ENCODE measurements at places on chromosomes 1 and 21. TPM values are rescaled to one million over a fixed set of nuclear protein-coding genes. Genes with fewer than 3 reads are reported as not detected.
A peak's percentile ranks its signal among the peaks of the same experiment; 100 is the strongest.

DNA sequence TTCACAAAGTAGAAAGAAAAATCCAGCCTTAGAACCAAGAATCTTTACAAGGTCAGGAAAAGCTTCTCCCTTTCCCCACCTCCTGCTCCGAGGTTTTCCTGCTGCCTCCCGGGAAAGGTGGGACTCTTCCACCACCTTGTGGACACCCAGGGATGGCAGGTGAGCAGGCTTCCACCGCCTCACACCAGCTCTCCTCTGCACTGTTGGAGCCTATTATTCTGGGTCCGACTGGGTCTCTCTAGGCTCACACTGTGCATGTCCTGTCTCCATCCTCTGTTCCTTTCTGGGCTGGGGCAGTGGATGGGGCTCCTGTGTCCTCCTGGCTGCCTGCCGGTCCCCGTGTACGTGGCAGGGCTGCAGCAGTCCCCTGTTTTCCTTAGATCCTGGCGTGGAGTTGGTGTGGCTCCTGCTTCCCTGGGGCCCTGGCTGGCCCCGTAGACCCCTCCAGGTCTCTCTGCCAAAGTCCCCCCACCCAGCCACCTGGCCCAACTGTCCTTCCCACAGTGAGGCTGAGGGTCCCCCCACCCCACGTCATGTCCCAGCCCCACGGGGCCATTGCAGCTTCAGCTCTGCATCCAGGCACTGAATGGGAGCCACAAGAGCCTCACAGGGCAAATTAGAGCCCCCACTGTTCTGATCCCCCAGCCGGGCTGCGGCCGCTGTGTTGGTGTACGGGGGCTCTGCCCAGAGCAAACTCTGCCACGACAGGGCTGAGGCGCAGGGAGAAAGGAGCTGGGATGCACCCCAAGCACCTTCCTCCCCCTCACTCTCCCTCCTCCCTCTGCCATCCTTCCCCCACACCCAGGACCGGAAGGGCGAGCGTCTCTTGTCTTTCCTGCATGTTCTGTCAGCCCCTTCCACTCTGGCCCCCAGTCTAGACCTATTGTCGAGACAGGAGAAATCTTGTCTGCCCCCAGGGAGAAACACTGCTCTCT, 3.3 kb upstream of the SLC45A1 start:
- no peak for DNase-seq
- H3K36me3 ChIP-seq, result no peaks in the 10 kb centered on the region
- H3K27ac ChIP-seq, result no peak overlapping the region
- H3K27me3 ChIP-seq, result no peaks in the 10 kb centered on the region

- no peaks in the 10 kb centered on the region for H3K4me1 ChIP-seq
- H3K4me3 ChIP-seq, result no peak overlapping the region
- no peaks in the 10 kb centered on the region for H3K36me3 ChIP-seq
- no peak for DNase-seq
- H3K27me3 ChIP-seq, result no peaks in the 10 kb centered on the region
These were observed 28.3 kb upstream of the PKN2 start for GRCh38 chr1:88655685-88656299.

DNA sequence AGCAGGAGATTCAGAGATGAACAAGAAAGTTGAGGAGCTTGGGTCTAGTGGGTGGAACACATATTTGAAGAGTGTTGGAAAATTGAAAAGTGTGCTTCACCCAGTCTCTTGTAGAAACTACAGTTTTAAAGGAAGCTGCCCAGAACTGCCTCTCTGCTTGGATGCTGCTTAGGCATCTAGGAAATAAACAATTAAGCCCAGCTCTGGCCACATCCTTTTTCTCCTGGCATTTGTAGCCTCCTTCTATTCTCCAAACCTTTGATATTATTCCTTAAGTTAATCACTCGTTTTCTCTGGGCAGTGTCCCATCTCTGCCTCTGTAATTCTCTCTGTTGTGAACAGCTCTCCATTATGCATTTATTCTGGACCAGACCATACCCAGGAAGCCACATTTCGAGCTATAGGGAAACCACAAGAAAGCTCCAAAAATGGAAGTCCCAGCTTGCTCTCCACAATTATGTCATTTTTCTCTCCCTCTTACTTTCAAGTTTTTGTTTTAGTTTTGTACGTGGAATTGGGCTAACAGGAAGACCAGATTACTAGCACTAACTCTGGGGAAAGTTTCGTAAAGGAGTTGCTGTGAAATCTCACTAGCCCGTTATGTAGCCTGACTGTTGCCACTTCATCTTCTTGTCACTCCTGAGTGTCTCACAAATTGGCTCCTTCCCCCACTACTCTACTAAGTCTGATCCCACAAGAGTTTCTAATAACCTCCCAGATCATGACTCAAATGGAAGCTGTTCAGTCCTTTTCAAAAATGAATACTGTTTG, 102.2 kb downstream of the NTMT2 start:
- H3K36me3 ChIP-seq, result no peaks in the 10 kb centered on the region
- H3K27ac ChIP-seq, result no peak overlapping the region
- H3K4me3 ChIP-seq, result no peak overlapping the region
- no peaks in the 10 kb centered on the region for H3K4me1 ChIP-seq

- peaks cover 32% of the 10 kb centered on the region for H3K36me3 ChIP-seq
- DNase-seq, result no peak
- H3K4me3 ChIP-seq, result no peak overlapping the region
- H3K27ac ChIP-seq, result no peak overlapping the region
These were observed 30.1 kb downstream of the SLC66A1 start for GRCh38 chr1:19342062-19342750.

The LAMB3 gene
- total RNA-seq, result 3.4 TPM

DNA sequence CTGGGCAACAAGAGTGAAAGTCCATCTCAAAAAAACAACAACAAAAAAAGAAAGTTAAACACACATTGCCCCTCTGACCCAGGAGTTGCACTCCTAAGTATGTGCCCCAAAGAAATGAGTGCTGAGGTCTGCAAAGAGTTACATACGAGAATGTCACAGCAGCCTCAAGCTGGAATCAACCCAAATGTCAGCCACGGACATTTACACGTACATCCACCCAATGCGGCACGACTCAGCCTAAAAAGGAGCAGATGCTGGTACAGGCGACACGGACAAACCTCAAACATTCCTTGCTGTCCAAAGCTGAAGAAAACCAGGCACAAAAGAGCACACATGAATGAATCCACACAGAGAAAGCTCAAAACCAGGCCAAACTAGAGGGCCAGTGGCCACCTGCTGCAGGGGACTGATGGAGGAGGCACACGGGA, 46.8 kb upstream of the ECE1 start:
- no peak for DNase-seq
- H3K27me3 ChIP-seq, result no peaks in the 10 kb centered on the region
- H3K27ac ChIP-seq, result peak overlapping the region; percentile 92
- no peak overlapping the region for H3K4me3 ChIP-seq
- H3K4me1 ChIP-seq, result peaks cover 69% of the 10 kb centered on the region

- H3K27ac ChIP-seq, result no peak overlapping the region
- H3K27me3 ChIP-seq, result no peaks in the 10 kb centered on the region
- no peak overlapping the region for H3K4me3 ChIP-seq
- no peaks in the 10 kb centered on the region for H3K36me3 ChIP-seq
- no peaks in the 10 kb centered on the region for H3K4me1 ChIP-seq
- DNase-seq, result no peak
These were observed 19.3 kb downstream of the OBSCN start for GRCh38 chr1:228226956-228227791.

DNA sequence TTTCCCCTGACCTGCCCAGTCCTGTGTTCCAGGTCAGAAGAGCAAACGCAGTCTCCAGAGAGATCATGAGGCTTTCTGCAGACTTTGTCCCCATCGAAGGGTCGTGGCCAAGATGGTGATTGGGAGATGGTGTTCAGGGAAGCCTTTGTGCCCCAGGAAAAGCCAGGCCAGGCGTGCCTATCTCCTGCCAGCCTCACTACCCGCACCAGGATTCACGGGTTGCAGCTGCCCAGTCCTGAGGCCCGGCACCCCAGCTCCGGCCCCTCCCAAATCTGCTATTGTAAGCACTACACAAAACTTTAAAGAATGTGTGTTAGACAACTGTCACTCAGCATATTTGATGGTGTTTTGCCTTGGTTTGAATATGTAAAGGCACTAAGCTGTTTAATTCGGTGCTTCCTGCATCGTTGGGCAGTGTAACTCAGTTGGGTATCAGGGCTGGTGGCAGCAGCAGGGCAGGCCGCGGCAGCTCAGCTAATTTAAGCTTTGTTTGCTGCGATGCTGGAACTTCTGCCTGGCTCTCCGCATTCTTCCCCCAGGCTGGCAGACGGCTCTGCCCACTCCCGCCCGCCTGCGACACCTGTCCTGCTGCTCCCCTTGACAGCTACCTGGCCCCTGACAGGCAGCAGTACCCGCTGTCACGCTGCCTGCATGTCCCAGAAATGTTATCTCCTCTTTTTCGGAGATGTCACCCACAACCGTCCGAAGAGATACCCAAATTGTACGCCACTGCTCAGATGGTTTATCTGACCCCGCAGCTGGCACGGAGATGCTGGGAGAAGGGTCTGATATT, 209.0 kb upstream of the VAMP3 start:
- peaks cover 15% of the 10 kb centered on the region for H3K4me1 ChIP-seq
- H3K27me3 ChIP-seq, result no peaks in the 10 kb centered on the region
- H3K36me3 ChIP-seq, result no peaks in the 10 kb centered on the region
- H3K4me3 ChIP-seq, result no peak overlapping the region
- H3K27ac ChIP-seq, result no peak overlapping the region
- no peak for DNase-seq

The CCDC27 gene
- not detected for total RNA-seq

DNA sequence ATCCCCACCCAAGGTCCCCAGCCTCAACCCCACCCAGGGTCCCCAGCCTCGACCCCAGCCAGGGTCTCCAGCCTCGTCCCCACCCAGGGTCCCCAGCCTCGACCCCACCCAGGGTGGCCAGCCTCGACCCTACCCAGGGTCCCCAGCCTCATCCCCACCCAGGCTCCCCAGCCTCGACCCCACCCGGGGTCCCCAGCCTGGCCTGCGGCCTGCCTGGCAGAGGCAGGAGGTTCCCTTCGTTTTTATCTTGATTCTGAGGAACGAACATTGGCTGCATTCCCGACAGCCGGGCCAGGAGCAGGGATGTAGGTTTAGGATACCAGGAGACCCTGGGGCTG, 3.4 kb upstream of the PDE9A start:
- no peak for DNase-seq
- H3K27me3 ChIP-seq, result no peaks in the 10 kb centered on the region
- no peak overlapping the region for H3K27ac ChIP-seq
- H3K4me1 ChIP-seq, result no peaks in the 10 kb centered on the region
- H3K36me3 ChIP-seq, result no peaks in the 10 kb centered on the region
- no peak overlapping the region for H3K4me3 ChIP-seq

GRCh38 chr1:201399352-201400126, 415 bp upstream of the LAD1 start:
- DNase-seq, result no peak
- no peak overlapping the region for H3K27ac ChIP-seq
- H3K4me1 ChIP-seq, result peaks cover 9% of the 10 kb centered on the region
- H3K36me3 ChIP-seq, result no peaks in the 10 kb centered on the region

The PTAFR gene
- total RNA-seq, result 9.2 TPM

DNA sequence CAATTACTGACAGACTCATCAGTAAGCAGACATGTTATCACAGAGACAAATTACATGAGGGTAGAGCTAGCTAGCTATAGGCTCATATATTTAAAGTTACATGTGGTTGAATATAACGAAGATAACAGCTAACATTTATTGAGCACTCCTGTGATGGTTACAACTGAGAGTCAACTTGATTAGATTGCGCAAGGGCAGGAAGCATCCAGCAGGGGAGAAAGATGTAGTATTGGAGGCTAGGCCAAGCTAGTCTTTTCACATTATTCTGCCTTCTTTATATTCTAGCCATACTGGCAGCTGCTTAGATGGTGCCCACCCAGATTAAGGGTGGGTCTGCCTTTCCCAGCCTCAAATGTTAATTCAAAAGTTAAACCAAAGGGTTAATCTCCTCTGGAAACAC, 37.1 kb downstream of the PIGK start:
- no peaks in the 10 kb centered on the region for H3K4me1 ChIP-seq
- H3K4me3 ChIP-seq, result no peak overlapping the region
- no peaks in the 10 kb centered on the region for H3K36me3 ChIP-seq
- no peak for DNase-seq

DNA sequence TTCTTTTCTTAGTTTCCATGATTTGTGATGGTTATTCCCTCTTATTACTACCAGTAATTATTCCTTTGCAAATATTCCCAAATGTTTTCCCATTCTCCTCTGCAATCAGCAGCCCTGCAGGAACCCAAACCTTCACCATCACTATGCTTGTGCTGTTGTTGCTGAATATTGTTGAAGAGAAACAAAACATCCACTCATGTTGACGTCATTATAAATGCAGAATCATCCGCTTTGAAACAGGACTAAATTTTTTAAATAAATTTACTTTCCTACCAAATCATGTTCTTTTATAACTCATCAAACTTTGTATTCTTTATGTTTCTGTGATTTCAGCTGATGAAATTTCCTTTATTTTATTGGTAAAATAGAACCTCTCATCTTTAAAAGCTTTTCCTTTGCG, 787.0 kb upstream of the B3GALT2 start:
- no peak overlapping the region for H3K27ac ChIP-seq
- no peak for DNase-seq
- H3K27me3 ChIP-seq, result no peaks in the 10 kb centered on the region

The CCDC181 gene
- total RNA-seq, result 0.54 TPM

The SERPINC1 gene
- not detected for total RNA-seq

- H3K36me3 ChIP-seq, result peaks cover 7% of the 10 kb centered on the region
- H3K27me3 ChIP-seq, result no peaks in the 10 kb centered on the region
- peaks cover 27% of the 10 kb centered on the region for H3K4me1 ChIP-seq
- peak overlapping the region; percentile 78 for H3K27ac ChIP-seq
- peak overlapping the region; percentile 94 for H3K4me3 ChIP-seq
These were observed 1.1 kb upstream of the YBX1 start for GRCh38 chr1:42680921-42681683.

GRCh38 chr1:232127190-232127589, 500.6 kb downstream of the DISC1 start:
- no peaks in the 10 kb centered on the region for H3K36me3 ChIP-seq
- H3K27me3 ChIP-seq, result no peaks in the 10 kb centered on the region
- H3K27ac ChIP-seq, result no peak overlapping the region
- no peaks in the 10 kb centered on the region for H3K4me1 ChIP-seq

- H3K36me3 ChIP-seq, result no peaks in the 10 kb centered on the region
- H3K27me3 ChIP-seq, result no peaks in the 10 kb centered on the region
- DNase-seq, result no peak
- peak overlapping the region; percentile 6 for H3K27ac ChIP-seq
- H3K4me3 ChIP-seq, result no peak overlapping the region
These were observed 32.6 kb downstream of the SLC44A3 start for GRCh38 chr1:94852788-94853187.

The HS2ST1 gene
- total RNA-seq, result 6.5 TPM

The MACO1 gene
- total RNA-seq, result 15.2 TPM

DNA sequence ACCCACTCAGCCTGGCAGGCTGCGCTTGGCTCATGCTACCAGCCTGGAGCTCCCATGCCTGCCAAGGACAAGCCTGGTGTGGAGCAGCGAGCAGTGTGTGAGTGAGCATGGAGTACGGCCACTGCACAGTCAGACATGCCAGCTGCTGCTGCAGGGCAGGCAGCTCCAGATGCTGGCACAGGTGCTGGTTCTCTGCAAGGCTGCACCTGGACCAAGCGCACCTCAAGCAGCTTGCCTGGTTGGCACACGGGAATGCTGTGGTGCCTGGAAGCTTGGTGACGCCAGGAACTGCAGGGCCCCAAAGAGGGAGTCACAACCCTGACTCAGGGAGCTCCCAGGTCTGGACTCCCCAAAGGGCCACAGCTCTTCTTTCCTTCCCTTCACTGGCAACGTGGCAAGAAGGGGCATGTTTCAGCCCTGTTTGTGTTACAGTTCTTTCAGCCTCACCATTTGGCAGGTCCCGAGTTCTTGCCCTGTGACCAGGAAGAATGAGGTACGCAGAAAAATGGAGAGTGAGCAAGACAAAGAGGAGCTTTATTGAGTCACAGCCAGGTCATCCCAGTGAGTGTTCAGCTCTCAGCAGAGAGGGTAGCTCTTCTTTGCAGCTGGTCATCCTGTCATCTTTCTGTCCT, 26.1 kb downstream of the ACOT7 start:
- H3K36me3 ChIP-seq, result no peaks in the 10 kb centered on the region
- H3K27me3 ChIP-seq, result no peaks in the 10 kb centered on the region
- H3K4me3 ChIP-seq, result no peak overlapping the region
- peaks cover 20% of the 10 kb centered on the region for H3K4me1 ChIP-seq
- DNase-seq, result no peak

The KRTAP22-2 gene
- total RNA-seq, result not detected
